ENCODE measurements at places on chromosomes 4 and X.
A peak's percentile ranks its signal among the peaks of the same experiment; 100 is the strongest.

GRCh38 chrX:104621781-104622180, 55.8 kb downstream of the IL1RAPL2 start:
- DNase-seq, result no peak

GRCh38 chr4:130147641-130148040, 1051.7 kb downstream of the C4orf33 start:
- DNase-seq, result no peak

- DNase-seq, result no peak
Observed at GRCh38 chr4:100907465-100908454, 389.9 kb upstream of the EMCN start.

- DNase-seq, result peak; percentile 61
Observed at GRCh38 chr4:154490583-154491340, 837 bp downstream of the DCHS2 start.

GRCh38 chr4:150130933-150131332, 52.7 kb downstream of the DCLK2 start:
- no peak for DNase-seq

Data from HuH-7.5 (cell line).